ENCODE measurements at places on chromosomes 13 and 19.

DNA sequence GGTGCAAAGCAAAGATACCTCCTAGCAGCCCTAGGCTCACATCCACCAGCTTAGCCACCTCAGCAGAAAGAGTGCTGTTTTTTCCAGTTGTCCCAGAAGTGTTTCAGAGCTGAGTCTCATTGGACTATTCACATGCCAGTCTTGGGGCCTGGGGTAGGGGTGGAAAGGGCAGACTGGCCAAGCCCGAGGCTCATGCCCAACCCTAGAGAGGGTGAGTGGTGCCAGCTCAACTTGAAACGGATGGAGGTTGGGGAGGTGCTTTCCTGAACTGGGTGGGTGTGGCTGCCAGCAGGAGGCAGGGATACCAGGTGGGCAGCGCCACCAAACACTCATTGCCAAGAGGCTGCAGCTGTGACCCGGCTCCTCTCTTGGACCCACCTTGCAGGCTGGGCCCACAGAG is 116.9 kb downstream of the DPF1 start:
- H3K4me1 ChIP-seq, result no peaks in the 10 kb centered on the region
- H3K36me3 ChIP-seq, result peaks cover 27% of the 10 kb centered on the region
- H3K4me3 ChIP-seq, result no peak overlapping the region
- no peaks in the 10 kb centered on the region for H3K27me3 ChIP-seq

- peaks cover 22% of the 10 kb centered on the region for H3K4me1 ChIP-seq
- no peak for DNase-seq
Measured at GRCh38 chr19:38209152-38209551, 14.9 kb downstream of the DPF1 start.

GRCh38 chr13:19817510-19818158 is 34.9 kb upstream of the PSPC1 start:
- H3K27ac ChIP-seq, result no peak overlapping the region
- H3K4me3 ChIP-seq, result no peak overlapping the region
- no peaks in the 10 kb centered on the region for H3K4me1 ChIP-seq

- no peak overlapping the region for H3K27ac ChIP-seq
- H3K4me3 ChIP-seq, result no peak overlapping the region
- no peaks in the 10 kb centered on the region for H3K27me3 ChIP-seq
- peaks cover 43% of the 10 kb centered on the region for H3K36me3 ChIP-seq
- peaks cover 19% of the 10 kb centered on the region for H3K4me1 ChIP-seq
Measured at GRCh38 chr19:55391191-55391670, 5.5 kb downstream of the RPL28 start.

DNA sequence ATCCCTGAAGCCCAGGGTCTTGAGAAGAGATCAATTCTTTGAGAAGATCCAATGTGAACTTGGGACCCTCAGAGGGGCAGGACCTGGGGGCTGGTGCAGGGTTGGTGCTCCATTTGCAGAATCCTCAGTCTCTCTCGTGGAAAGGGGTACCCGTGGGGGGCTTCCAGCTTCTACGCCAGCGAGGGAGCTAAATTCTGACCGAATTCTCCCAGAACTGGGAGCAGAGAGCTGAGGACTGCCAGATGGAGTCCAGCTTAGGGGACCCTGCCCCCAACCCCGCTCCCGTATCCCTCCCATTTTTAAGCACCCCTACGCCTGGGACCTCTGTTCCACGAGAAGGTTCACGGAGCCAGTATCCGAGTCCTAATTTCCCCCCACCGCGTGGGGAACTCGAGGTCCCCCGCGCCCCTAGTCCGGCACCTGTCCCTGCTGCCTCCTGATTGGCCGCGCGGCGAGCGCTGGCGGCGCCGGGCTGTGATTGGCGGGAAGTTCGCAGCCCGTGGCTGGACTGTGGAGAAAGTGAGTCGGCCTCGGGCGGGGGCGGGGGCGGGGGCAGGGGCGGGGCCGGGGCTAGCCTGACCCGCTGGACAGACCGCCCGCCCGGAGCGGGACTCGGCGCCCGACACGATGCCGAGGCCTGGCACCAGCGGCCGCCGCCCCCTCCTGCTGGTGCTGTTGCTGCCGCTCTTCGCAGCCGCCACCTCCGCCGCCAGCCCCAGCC is 4.4 kb upstream of the LTBP4 start:
- no peaks in the 10 kb centered on the region for H3K36me3 ChIP-seq
- H3K27me3 ChIP-seq, result no peaks in the 10 kb centered on the region
- no peaks in the 10 kb centered on the region for H3K4me1 ChIP-seq
- peak; percentile 76 for DNase-seq
- H3K27ac ChIP-seq, result no peak overlapping the region

- peak overlapping the region; percentile 89 for H3K4me3 ChIP-seq
- DNase-seq, result no peak
- H3K27me3 ChIP-seq, result no peaks in the 10 kb centered on the region
- H3K4me1 ChIP-seq, result peaks cover 5% of the 10 kb centered on the region
Measured at GRCh38 chr19:6393983-6394412, 1.0 kb upstream of the GTF2F1 start.

GRCh38 chr13:113663934-113664333 is 3.1 kb upstream of the GRK1 start:
- DNase-seq, result no peak
- no peaks in the 10 kb centered on the region for H3K27me3 ChIP-seq
- H3K27ac ChIP-seq, result no peak overlapping the region

DNA sequence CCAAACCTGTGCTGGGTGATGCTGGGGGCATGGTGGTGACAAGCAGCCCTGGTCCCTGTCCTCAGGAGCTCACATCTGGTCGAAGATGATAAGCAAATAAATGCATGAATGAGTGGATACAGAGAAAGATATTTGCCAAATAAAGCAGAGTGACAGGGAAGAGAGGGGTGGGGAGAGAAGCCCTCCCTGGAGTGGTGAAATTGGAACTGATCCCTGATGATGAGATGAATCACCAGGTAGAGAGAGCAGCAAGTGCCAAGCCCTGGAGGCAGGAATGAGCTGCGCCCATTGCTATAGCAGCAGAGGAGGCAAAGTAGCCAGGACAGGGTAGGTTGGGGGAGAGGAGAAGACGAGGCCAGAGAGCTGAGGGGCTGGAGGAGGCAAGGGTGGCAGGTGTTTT is 13.7 kb downstream of the FXYD5 start:
- H3K4me3 ChIP-seq, result no peak overlapping the region
- peaks cover 8% of the 10 kb centered on the region for H3K36me3 ChIP-seq
- no peak for DNase-seq
- no peak overlapping the region for H3K27ac ChIP-seq
- H3K27me3 ChIP-seq, result no peaks in the 10 kb centered on the region

DNA sequence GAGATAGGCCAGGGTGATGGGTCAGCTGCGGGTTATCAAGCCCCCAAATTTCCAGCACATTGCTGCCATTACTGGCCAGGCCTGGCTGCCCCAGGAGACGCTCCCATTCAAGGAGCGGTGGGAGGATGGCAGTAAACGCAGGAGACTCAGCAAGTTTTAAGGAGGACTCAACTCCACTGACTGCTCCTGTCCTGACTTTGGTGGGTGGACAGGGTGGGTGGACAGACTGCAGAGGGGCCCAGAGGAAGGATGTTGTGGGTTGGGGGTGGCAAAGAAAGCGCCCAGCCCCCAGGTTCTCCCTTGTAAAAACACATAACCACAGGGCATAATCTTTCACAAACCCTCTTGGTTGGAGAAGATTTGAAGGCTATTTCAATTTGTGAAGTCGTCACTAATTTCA is 4.4 kb downstream of the GJB6 start:
- DNase-seq, result no peak
- no peaks in the 10 kb centered on the region for H3K36me3 ChIP-seq
- no peak overlapping the region for H3K27ac ChIP-seq
- no peak overlapping the region for H3K4me3 ChIP-seq
- no peaks in the 10 kb centered on the region for H3K4me1 ChIP-seq

DNA sequence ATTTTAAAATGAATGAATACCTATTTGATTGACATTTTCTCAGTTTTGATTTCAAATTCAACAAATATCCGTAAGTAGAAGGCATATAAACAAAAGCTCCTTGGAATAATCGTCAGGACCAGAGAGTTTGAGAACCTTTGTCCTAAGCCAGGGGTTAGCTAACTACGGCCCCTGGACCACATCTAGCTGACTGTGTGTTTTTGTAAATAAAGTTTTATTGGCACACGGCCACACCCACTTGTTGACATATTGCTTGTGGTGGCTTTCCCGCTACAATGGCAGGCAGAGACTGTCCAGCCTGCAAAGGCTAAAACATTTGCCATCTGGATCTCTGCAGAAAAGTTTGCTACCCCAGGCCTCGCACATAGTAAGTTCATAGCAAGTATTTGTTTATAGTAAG is 83.4 kb downstream of the GNG7 start:
- no peaks in the 10 kb centered on the region for H3K27me3 ChIP-seq
- no peaks in the 10 kb centered on the region for H3K36me3 ChIP-seq
- H3K27ac ChIP-seq, result no peak overlapping the region

- DNase-seq, result no peak
- no peaks in the 10 kb centered on the region for H3K4me1 ChIP-seq
- H3K27ac ChIP-seq, result no peak overlapping the region
- H3K4me3 ChIP-seq, result no peak overlapping the region
Measured at GRCh38 chr19:29031216-29031615, 181.7 kb downstream of the UQCRFS1 start.

- H3K4me3 ChIP-seq, result no peak overlapping the region
- H3K36me3 ChIP-seq, result no peaks in the 10 kb centered on the region
- no peak for DNase-seq
Measured at GRCh38 chr19:21335721-21336120, 6.5 kb upstream of the ZNF708 start.

- DNase-seq, result peak; percentile 74
- peaks cover 20% of the 10 kb centered on the region for H3K4me1 ChIP-seq
- no peaks in the 10 kb centered on the region for H3K27me3 ChIP-seq
- peak overlapping the region; percentile 72 for H3K4me3 ChIP-seq
- H3K27ac ChIP-seq, result no peak overlapping the region
- H3K36me3 ChIP-seq, result no peaks in the 10 kb centered on the region
Measured at GRCh38 chr19:4639531-4640246, 373 bp downstream of the TNFAIP8L1 start.
